Activated T-helper 1 cell treated with anti-CD3 and anti-CD28 coated beads, Interleukin-12 subunit alpha, Interleukin-12 subunit beta, Interleukin-2, Interleukin-4 antibody, amounts not matched to agents 30 ng/mL and 10 ng/mL and 1 ng/mL, durations not matched to agents 14 hours and 24 hours and 36 hours (primary cell): ENCODE measurements at places on chromosomes 2 and 18. TPM values are rescaled to one million over a fixed set of nuclear protein-coding genes. Genes with fewer than 3 reads are reported as not detected.
A peak's percentile ranks its signal among the peaks of the same experiment; 100 is the strongest.

Gene INHA
- not detected in 2 replicates for total RNA-seq

Gene TCF4
- 1.4 and 1.8 TPM in 2 replicates for total RNA-seq

- H3K4me3 ChIP-seq, result no peak overlapping the region
- DNase-seq, result no peak
- no peak overlapping the region for H3K27ac ChIP-seq
These were observed 163.6 kb upstream of the RBMS1 start for GRCh38 chr2:160657196-160657595.

DNA sequence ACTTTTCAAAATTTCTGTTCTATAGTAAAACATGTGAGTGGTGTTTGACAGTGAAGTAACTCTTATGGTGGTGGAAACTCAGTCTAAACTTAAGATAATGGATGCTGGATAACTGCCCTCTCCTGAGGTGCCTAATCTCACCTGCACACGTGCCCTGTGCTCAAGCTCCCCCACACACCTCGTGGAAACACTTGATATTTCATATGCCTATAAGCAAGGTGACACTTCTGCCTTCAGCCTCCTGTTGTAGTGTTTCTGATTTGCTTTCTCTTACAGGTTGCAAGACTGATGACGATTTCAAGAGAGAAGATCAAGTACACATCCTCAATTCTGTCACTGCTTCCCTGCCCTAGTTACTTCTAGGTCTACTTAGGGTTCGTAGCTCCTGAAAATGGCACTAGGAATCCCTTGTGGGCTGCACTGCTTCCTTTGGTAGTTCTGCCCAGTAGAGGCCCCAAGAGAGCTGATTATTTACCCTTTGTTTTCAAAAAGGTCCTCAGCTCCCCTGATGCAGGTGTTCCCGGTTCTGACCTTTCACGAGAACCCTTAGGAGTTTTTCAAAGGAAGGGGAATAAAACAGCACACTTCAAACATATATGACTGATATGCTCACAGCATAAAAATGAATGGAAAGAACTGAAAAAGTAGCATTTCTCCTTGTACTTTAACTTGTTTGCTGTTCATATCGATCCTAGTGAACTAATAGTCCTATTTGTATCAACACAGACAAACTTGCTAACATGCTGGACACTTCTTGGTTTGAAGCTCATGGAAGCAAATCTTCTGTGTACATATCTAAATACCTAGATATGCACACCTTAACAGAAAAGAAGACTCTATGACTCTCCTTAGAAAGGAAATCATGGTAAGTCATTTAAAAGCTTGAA is 6.7 kb downstream of the CAVIN2 start:
- no peak for DNase-seq
- no peak overlapping the region for H3K4me3 ChIP-seq
- H3K36me3 ChIP-seq, result no peaks in the 10 kb centered on the region
- H3K27ac ChIP-seq, result no peak overlapping the region
- H3K27me3 ChIP-seq, result peaks cover 14% of the 10 kb centered on the region

- DNase-seq, result no peak
- H3K4me3 ChIP-seq, result no peak overlapping the region
- no peak overlapping the region for H3K27ac ChIP-seq
- no peaks in the 10 kb centered on the region for H3K36me3 ChIP-seq
These were observed 35.5 kb upstream of the ALMS1 start for GRCh38 chr2:73350035-73350691.

Gene SANBR
- 2.0 and 2.2 TPM in 2 replicates for total RNA-seq

- peaks cover 2% of the 10 kb centered on the region for H3K27me3 ChIP-seq
- no peaks in the 10 kb centered on the region for H3K4me1 ChIP-seq
- DNase-seq, result no peak
- no peaks in the 10 kb centered on the region for H3K36me3 ChIP-seq
These were observed 564.3 kb downstream of the CMPK2 start for GRCh38 chr2:6301426-6301825.

Gene SKOR2
- total RNA-seq, result not detected in 2 replicates

GRCh38 chr18:80241919-80242777 is 5.2 kb downstream of the PARD6G start:
- DNase-seq, result no peak
- no peaks in the 10 kb centered on the region for H3K36me3 ChIP-seq
- no peak overlapping the region for H3K27ac ChIP-seq
- H3K4me3 ChIP-seq, result no peak overlapping the region

GRCh38 chr2:201360256-201360655 is 3.1 kb upstream of the FLACC1 start:
- peaks cover 26% of the 10 kb centered on the region for H3K36me3 ChIP-seq
- no peak for DNase-seq
- H3K4me3 ChIP-seq, result no peak overlapping the region
- peaks cover 44% of the 10 kb centered on the region for H3K4me1 ChIP-seq
- no peaks in the 10 kb centered on the region for H3K27me3 ChIP-seq
- no peak overlapping the region for H3K27ac ChIP-seq

GRCh38 chr18:45962461-45962860 is 4.7 kb downstream of the EPG5 start:
- H3K27me3 ChIP-seq, result no peaks in the 10 kb centered on the region
- no peak overlapping the region for H3K4me3 ChIP-seq
- peaks cover 56% of the 10 kb centered on the region for H3K4me1 ChIP-seq
- H3K36me3 ChIP-seq, result peaks cover 15% of the 10 kb centered on the region
- DNase-seq, result no peak

DNA sequence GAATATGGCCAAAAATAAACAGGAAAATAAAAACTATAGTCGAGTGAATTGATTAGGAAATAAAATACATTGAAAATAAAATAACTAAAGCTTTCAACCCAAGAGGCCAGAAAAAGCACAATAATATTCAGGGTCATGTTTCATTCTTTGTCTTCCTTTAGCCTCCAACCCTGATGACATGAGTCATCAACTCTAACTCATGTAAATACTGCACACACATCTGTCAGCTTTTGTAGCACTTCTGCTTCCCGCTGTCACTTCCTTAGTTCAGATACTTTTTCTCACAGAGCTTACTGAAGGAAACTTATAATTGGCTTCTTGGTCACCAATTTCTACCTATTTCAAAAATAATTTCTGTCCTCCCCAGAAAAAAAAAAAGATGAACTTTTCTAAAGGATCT is 112.8 kb downstream of the UPP2 start:
- no peak for DNase-seq
- H3K4me3 ChIP-seq, result no peak overlapping the region
- no peaks in the 10 kb centered on the region for H3K36me3 ChIP-seq
- H3K27me3 ChIP-seq, result peaks cover 6% of the 10 kb centered on the region
- no peak overlapping the region for H3K27ac ChIP-seq

Gene INO80C
- 35.2 and 43.7 TPM in 2 replicates for total RNA-seq

Gene C2orf49
- total RNA-seq, result 18.5 and 23.4 TPM in 2 replicates

Gene TLX2
- 1.2 and 1.5 TPM in 2 replicates for total RNA-seq

Gene ANKRD30B
- total RNA-seq, result not detected in 2 replicates

Gene LRP2
- total RNA-seq, result 0.05 and 0.17 TPM in 2 replicates

Gene ALPG
- total RNA-seq, result not detected in 2 replicates

DNA sequence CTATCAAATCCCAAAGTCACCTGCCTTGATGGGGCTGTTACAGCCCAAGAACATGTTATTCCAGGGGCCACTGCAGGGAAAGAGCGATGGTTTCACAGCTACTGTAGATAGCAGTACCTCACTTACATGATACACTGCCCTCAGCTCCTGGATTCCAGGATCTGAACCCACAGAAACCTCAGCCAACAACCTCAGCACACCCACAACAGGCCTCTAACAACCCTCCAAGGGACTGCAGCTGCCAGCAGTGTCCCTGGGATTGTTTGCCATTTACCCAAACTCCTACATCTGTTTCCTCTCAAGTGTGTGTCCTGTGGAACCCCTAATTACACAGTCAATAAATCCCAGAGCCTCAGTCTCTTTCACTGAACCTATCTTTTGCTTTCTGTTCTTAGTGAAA is 28.2 kb downstream of the OSBPL1A start:
- peaks cover 23% of the 10 kb centered on the region for H3K4me1 ChIP-seq
- H3K27ac ChIP-seq, result peak overlapping the region; percentile 35
- peaks cover 7% of the 10 kb centered on the region for H3K27me3 ChIP-seq
- DNase-seq, result no peak
- peaks cover 1% of the 10 kb centered on the region for H3K36me3 ChIP-seq

DNA sequence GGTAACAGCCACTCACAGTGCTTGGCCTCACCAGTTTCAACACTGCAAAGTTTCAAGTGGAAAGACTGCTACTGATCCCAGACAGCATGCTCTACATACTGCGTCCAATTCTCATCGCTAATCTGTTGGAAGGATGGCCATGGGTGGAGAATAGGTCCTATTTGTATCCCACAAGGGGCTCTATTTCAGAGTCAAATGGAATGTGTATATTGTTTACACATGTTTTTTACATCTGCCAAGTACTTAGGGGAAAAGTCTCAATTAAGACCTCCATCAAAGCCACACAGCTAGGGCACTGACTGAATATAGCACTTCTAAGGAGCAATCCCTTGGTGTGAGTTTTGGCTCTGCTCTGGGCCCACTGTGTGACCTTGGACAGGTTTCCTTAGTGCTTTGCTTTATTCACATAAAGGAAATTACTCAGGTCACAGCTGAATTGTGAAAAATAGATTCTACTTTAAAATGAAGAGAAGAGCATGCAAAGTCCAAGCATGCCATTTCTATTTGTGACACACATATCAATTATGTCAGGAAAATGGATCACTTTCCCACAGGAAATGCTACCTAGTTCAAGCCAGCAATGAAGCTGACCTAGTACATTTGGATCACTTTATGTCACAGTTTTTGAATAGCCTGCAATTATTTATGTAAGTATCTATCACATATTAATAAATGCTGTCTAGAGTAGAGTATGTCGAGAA is 112.9 kb upstream of the STK17B start:
- H3K4me3 ChIP-seq, result no peak overlapping the region
- peaks cover 5% of the 10 kb centered on the region for H3K36me3 ChIP-seq
- no peak overlapping the region for H3K27ac ChIP-seq
- H3K4me1 ChIP-seq, result peaks cover 32% of the 10 kb centered on the region
- DNase-seq, result no peak

Gene PLCL1
- 0.62 and 0.78 TPM in 2 replicates for total RNA-seq

DNA sequence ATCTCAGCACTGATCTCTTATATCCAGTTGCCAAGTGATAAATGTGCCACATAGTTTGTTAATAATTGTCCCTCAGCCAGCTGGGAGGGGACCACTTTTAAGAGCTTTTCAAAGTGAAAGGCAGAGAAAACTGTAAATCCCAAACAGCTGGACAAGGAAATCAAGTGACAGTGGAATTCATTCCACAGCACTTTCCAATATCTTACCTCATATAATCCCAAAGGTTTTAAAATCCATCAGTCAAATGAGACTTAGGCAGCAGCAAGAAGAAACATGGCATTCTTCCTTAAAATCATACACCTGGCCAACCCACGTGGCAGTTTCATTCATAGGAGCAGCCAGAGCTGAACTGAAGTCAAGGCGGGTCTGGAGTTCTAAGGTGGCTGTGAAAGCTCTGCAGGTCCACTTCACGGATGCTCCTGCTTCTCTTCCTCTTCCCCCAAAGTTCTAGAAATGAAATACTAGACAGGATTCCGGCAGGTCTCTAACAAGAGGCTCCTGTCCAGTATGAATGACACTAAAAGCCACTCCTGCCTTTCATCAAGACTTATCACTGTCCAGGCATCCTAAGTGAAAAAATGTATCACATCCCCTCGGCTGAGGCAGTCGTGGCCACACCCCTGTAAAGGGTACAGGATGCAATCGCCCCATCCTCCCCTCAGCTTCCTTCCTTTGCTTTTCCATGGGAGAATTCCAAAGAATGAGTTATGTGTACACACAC is 190.4 kb upstream of the STK17B start:
- H3K4me1 ChIP-seq, result no peaks in the 10 kb centered on the region
- no peak for DNase-seq
- H3K4me3 ChIP-seq, result no peak overlapping the region
- no peaks in the 10 kb centered on the region for H3K27me3 ChIP-seq
- no peaks in the 10 kb centered on the region for H3K36me3 ChIP-seq

- no peaks in the 10 kb centered on the region for H3K36me3 ChIP-seq
- peaks cover 2% of the 10 kb centered on the region for H3K27me3 ChIP-seq
- H3K4me3 ChIP-seq, result no peak overlapping the region
- no peaks in the 10 kb centered on the region for H3K4me1 ChIP-seq
- no peak for DNase-seq
- no peak overlapping the region for H3K27ac ChIP-seq
These were observed 19.4 kb upstream of the ITPRID2 start for GRCh38 chr2:181872178-181872577.

Gene TIMM21
- 54.1 and 60.2 TPM in 2 replicates for total RNA-seq

DNA sequence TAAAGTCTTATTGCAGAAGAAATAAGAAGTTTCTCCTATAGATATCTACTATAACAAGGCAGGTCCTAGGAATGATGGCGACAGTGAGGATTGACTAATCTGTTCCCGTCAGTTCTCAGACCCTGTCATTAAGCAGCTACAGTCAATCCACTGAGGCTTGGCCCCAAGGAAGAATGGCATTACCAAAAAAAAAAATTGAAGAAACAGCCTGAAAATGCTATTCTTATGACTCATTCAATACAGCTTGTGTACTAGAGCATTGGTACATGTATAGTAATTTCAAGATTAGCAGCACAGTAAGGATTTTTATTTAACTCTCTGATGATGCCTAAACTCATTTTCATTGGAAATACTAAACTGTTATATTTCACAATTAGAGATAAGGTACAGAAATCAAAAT is 1096.1 kb upstream of the NXPH2 start:
- no peaks in the 10 kb centered on the region for H3K36me3 ChIP-seq
- no peak overlapping the region for H3K4me3 ChIP-seq
- no peaks in the 10 kb centered on the region for H3K27me3 ChIP-seq

DNA sequence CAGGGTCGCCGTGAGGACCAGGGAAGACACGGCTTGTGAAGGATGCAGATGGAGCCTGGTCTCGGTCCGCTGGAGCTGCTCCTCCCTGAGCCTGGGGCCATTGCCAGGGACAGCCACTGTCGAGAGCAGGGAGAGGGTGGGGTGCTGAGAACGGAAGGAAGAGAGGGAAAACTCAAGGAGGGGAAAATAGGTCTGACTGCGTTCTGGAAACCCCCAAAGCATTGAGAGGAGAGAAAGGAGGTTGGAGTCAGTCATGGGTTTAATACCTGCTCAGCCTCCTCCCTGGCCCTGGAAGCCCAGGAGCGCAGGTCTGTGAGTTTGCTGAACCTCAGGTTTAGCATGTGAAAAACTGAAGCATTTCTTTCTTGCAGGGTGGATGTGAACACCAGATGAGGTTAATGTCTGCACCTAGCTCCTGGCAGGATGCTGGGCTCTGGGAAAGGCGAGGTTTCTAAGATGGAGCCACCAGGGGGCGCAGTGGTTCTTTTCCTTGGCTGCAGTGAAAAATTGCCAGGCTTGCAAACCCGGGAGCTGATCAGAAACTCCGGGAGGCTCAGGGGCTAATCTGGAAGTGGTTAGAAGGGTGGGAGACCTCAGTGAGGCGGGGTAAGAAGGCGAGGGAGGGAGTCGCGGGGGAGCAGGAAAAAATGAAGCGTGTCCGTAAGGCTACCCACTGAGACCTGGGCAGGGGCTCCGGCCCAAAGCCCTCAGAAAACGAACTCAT is 33.6 kb upstream of the RNF149 start:
- H3K27me3 ChIP-seq, result peaks cover 18% of the 10 kb centered on the region
- peak; percentile 46 for DNase-seq
- no peak overlapping the region for H3K4me3 ChIP-seq

GRCh38 chr2:42227491-42227890 is 58.3 kb downstream of the EML4 start:
- no peaks in the 10 kb centered on the region for H3K27me3 ChIP-seq
- H3K27ac ChIP-seq, result no peak overlapping the region
- DNase-seq, result no peak
- peaks cover 12% of the 10 kb centered on the region for H3K36me3 ChIP-seq
